EL (cell line): ENCODE measurements at places on chromosomes 5 and 9.

- no peak for DNase-seq
Observed at GRCh38 chr9:28329323-28329722, 756.0 kb upstream of the C9orf72 start.

DNA sequence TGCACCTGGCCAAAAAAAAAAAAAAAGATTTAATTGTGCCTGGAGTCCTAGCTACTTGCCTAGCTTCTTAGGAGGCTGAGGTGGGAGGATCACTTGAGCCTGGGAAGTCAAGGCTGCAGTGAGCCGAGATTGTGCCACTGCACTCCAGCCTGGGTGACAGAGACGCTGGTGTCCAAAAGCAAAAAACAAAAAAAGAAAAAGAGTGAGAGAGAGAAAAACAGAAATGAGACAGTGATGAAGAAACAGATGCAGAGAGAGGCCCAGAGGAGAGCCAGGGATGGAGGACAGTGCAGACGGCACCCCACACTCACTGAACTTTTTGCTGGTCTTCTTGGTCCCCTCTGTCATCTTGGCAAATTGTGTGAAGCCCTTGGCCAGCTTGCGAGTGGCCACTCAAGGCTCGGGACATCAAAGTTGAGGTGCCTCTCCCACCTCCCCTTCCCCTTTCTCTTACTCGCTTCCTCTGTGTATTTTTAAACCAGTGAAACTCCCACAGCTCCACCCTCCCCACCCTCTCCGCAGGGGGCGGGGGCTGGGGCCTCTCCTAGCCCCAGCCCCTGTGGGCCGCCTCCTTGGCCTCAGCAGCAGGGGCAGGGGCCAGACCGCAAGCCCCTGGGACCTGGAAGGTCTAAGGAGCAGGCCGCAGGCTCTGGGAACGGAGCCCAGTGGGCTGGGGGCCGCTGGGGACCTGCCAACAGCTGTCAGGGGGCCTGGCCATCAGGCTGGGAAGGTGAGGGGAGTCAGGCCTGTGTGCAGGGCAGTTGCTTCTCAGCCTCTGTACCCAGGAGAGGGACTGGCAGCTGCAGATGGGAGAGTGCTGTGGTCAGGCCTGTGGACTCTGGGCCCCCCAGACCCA is at the start of gene SH2D3C:
Gene SH2D3C (minus strand): TSS at position 387 of the 856 bp plus-strand sequence. CDS start 39 bp downstream, at position 348.
- DNase-seq: no peak

GRCh38 chr5:19855931-19856330 is 132.1 kb downstream of the CDH18 start:
- peak; percentile 55 for DNase-seq

DNA sequence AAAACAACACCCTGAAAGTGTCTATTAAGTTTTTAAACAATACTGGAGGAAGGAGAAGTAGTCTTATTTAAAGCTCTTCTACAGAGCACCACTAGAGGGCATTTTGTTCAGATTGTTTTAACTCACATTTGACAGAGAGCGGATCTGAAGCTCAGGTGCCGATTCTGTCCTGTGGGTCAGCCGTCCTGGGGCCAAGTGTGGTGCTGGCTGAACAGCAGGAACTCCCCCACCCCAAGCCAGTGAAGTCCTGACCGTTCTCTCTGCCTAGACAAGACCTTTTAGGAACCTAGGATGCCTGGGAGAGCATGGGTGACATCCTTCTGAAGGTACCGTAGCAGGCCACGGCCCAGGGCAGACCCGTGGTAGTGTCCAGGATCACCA is 3.9 kb downstream of the EXOC3 start:
- DNase-seq: peak; percentile 41

DNA sequence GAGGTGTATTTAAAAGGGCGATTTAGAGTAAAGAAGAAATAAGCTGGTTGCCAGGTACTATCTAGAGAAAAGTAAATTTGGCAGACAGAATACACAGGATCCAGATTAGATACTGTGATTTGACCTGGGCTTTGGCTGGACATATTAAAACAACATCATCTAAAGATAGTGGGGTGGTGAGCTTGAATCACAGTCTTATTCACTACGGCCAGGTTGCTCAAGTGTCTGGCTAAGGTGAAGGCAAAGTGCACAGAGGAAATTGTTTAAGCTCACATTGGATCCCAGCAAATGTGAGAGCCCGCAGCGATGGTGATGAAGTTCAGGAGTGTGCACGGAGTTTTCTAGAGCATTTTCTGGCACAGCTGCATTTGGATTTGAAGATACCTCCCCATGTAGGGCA is 398.2 kb upstream of the MEF2C start:
- no peak for DNase-seq

DNA sequence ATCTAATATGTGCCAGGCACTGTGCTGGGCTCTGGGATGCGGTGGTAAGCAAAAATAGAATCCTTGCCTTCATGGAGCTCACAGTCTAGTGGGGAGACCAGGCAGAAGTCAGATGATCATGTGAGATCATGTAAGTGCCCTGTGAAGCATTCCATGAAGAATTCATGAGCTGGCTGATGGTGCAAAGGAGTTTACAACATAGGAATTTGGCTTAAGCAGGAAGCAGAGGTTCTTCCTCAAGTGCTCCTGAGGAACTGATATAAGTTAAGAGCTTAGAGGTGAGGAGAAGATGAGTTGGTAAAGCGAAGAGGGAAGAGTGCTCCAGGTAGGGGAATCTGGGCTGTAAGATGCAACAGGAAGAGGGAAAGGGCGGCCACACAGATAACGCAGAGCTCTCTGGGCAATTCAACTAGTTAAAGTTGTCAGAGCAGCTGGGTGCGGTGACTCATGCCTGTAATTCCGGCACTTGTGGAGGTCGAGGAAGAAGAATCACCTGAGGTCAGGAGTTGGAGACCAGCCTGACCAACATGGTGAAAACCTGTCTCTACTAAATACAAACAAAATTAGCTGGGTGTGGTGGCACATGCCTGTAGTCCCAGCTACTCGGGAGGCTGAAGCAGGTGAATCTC is 78.5 kb upstream of the SPATA31D4 start:
- no peak for DNase-seq

DNA sequence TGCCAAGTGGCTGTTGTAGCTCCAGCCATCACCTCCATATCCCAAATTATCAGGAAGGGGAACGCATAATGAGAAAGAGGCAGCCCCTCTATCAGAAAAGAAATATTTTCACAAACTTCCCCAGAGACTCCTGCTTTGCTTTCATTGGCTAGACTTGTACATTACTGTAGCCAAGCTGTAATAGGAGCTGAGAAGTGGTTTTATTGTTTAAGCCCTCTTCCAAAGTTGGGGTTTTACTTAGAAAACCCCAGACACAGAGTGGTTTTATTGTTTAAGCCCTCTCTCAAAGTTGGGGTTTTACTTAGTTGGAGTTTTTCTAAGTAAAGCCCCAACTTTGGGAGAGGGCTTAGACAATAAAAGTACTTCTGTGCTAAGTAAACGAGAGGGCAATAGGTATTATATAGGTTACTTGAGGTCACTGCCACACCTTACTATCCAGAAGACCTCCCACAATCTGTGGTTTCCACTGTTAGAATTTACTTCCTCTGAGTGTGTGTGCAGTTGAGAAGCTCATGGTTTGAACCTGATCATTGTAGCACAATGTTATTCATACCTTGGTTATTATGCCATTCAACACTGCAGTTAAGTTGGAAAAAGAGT is 215.7 kb upstream of the OTULINL start:
- no peak for DNase-seq

DNA sequence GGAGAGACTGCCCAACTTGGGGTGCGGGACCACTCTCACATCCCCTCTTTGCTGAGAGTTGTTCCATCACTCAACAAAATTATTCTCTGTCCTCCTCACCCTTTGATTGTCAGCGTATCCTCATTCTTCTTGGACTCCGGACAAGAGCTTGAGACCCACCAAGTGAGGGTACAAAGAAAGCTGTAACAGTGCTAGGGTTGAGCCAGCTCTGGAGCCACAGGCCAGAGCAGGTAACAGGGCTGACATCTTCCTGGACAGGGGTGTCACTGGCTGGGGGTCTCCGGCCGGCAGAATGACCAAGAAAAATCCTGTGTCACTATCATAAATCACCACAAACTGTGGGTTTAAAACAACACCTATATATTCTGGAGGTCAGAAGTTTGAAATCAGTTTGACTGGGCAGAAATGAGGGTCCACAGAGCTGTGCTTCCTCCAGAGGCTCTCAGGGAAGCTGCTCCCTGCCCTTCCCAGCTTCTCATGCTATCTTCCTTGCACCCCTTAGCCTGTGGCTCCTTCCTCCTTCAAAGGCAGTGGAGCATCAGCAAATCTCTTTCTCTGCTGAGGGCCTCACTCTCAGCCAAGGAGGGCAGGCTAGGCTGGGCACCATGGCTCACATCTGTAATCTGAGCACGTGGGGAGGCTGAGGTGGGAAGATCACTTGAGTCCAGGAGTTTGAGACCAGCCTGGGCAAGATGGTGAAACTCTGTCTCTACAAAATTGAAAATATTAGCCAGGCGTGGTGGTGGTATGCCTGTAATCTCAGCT is 4.1 kb upstream of the BBLN start:
- no peak for DNase-seq

- peak; percentile 12 for DNase-seq
Observed at GRCh38 chr5:168408561-168409305, 77.5 kb upstream of the RARS1 start.

DNA sequence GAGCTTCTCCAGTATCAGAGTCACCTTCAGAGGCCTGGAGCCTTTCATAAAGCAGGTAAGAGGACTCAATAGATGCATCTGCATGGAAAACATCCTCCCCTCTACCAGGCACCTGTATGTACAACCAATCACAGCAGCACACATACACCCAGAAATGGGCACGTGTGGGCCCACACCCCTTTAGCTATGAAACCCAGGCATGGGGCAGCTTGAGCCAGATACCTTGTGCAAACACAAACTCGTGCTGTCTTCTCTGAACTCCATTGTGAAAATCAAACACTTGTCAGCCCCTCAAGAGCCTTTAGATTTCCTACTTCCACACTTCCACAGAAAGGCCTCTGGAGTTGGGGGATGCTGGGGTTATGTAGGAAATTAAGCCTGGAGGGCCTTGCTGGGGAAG is 1.1 kb upstream of the CSF2 start:
- no peak for DNase-seq

DNA sequence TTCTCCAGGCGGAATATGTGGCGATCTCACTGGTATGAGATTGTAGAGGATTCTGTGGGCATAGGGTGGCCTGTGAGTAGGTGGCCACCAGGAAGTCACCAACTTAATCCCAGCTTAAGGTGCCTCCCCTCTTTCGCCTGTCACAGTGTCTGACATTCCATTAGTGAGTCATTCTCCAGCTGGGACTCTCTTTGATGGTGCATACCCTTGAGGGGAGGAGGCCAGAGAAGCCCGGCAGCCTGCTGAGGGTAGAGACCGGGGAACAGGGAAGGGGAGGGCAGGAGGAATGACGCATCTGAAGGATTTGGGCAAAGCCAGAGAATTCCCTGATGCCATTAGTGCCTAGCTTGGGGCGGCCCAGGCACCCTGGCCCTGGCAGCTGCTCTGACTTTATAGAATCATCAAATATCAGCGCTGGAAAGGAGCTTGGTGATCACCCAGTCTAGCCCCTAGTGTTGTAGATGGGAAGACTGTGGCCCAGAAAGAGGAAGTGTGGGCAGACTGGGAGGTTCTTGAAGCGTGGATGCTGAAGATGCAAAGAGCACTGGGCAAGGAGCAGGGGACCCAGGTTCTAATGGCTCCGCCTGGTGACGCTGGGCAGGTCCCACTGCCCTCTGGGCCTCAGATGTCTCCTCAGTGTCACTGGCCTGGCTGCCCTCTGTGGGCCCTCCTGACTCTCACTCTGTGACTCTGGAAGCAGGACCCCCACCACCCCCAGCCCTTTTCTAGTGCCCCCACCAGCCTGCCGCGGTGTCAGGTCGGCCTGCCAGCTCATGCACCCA is 41.4 kb downstream of the DAB2IP start:
- DNase-seq: peak; percentile 77

- DNase-seq: no peak
Observed at GRCh38 chr9:71637375-71637774, 130.9 kb downstream of the CEMIP2 start.

- no peak for DNase-seq
Observed at GRCh38 chr9:95516221-95516733, 494 bp downstream of the PTCH1 start.

GRCh38 chr9:33939924-33940874 is 108.5 kb downstream of the UBAP2 start:
- no peak for DNase-seq

DNA sequence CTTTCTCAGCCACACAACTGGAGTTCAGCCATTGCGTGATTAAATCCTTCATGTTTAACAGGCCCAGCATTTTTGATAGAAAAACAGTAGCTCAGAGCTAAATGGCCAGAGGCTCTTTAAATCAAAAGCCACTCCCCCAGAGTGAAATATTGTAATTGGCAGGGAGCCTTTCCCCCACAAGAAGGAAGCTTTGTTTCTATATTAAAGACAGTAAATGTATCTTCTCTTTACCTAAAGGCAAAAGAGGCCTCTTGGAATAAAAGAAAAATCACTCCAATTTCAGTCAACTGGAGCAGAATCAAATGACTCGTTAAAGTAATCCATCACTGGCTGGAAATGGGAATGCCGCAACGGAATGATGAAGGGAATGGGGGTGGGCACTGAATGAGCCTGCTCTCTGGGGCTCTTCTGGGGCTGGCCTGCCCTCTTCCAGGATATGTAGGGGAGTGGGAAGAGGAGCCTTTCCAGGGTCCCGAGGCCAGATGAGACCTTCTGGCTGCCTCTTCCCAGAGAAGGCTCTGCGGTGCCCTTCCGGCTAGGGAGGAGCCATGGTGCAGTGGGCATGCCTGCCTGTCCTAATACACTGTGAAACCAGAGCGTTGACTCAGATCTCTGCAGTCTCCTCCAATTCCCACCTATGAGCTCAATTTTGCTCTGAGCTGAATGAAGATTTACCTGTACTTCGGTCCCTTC is 45.2 kb downstream of the ANKDD1B start:
- no peak for DNase-seq

- peak; percentile 84 for DNase-seq
Observed at GRCh38 chr9:97237951-97238889, 69.2 kb upstream of the CCDC180 start.

- DNase-seq: no peak
Observed at GRCh38 chr9:34896112-34896511, 62.0 kb upstream of the PHF24 start.

DNA sequence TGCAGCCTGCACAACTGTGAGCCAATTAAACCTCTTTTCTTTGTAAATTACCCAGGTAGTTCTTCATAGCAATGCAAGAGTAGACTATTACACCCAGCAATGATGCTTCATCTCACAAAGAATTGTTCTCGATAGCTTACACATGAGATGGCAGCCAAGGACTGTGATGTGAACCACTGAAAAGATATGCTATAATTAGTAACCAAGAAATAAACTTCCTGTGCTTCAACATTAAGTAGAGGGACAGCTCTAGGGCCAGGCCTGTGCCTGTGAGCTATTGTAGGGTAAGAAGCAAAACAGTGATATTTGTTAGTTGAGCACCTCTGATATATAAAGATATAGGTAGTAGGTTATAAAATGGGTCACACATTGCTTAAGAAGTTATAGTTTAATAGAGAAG is 41.8 kb upstream of the DPYSL3 start:
- no peak for DNase-seq

DNA sequence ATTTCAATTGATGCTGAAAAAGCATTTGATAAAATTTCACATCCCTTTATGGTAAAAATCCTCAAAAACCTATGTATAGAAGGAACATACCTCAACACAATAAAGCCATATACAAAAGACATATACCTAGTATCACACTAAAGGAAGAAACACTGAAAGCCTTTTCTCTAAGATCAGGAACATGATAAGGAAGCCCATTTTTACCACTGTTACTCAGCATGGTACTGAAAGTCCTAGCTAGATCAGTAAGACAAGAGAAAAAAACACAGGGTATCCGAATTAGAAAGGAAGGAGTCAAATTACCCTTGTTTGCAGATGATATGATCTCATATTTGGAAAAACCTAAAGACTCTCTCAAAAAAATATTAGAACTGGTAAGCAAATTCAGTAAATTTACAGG is 350.2 kb upstream of the PDE4D start:
- DNase-seq: no peak
